ENCODE measurements at places on chromosomes 5 and 9. TPM values are rescaled to one million over a fixed set of nuclear protein-coding genes. Genes with fewer than 3 reads are reported as not detected.

GRCh38 chr9:122939601-122940000, 1.2 kb upstream of the RABGAP1 start:
- no peak for DNase-seq

- DNase-seq, result no peak
These were observed 974 bp upstream of the SLC12A2 start for GRCh38 chr5:128082551-128083032.

Gene PDZD2
- total RNA-seq, result 0.24 TPM

Gene CA9
- total RNA-seq, result not detected

Gene MAP1B
- total RNA-seq, result 0.25 TPM
